ENCODE measurements at places on chromosomes 2 and 18.
A peak's percentile ranks its signal among the peaks of the same experiment; 100 is the strongest.

- no peak for DNase-seq
Observed at GRCh38 chr18:29226213-29226612, 1049.3 kb upstream of the CDH2 start.

DNA sequence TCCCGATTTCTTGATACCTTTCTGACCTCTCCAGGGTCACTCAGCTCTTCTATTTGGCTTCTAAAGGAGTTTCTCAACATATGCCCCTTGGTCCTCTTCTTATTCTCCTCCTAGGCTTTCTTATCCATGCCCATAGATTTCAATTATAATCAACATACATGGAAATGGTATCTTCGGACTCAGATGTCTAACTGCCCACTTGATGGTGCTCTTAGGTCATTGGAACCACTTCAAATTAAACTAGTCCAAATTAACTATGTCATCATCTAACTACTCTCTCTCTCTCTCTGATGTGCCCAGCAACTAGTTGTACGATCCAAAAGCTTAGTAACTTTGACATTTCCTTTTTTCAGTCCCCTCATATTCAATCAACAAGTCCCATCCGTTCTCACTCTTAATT is 43.2 kb upstream of the GPR75 start:
- no peak for DNase-seq

DNA sequence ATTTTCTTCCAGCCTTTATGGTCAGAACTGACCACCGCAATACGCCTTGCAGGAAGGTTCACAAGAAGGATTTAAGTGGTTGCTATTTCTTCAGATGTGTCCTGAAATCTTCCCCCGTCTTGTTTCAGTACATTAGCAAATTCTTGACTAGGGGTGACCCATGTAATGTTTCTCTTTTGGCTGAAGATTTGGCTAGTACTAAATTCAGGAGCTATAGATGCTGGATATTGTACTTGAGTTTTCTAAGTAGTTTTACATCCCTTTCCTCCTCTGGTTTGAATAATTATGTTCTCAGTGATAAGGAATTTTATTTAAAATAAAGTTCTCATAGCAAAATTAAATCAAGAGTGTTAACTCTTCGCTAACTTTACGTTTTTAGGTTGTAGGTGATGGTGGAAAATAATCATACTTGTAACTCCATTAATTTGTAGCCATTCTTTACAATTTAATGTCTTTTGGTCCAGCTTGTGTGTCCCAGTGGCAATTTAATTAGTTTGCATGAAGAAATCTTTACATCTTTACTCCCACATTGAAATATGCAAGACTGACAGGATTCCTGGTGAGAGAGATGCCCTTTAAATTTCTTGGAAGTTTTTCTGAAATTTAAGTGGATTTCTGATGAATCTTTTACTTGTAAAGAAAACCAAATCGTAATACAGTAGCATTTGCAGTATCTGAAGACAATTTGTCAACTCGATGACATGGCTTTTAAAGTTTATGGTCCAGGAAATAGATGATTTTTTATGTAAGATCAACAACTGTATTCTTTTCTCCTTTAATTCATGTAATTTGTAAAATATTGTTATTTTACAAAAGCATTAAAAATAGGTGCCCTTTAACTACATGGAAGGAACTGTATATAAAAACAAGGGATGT is 2.8 kb downstream of the PHLPP1 start:
- DNase-seq = no peak

GRCh38 chr2:182650704-182651103 is 65.4 kb upstream of the DNAJC10 start:
- no peak for DNase-seq

GRCh38 chr2:183001948-183002347 is 36.3 kb downstream of the NCKAP1 start:
- no peak for DNase-seq

DNA sequence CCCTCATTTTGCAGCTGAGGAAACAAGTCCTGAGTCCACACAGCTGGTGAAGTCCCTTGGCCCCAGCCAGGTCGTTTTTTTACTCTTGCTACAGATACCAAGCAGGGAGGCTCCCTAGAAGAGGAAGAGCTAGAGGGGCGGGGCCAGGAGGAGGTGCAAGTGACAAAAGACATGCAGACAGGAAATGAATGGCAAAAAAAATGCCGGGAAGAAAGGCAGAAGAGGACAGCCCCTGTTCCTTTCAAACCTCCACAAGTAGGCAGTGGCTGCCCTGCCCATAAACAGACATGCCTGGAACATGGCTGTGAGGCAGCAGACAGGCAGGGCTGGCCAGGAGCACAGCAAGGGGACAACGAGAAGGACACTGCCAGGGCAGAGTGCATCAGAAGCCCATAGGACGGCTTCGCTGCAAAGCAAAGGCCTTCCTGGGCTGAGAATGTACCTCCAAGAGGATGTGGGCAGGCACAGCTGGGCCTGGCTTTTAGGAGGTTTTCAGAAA is 108.7 kb downstream of the ZBTB7C start:
- DNase-seq = peak; percentile 28

GRCh38 chr2:226631671-226632070 is 167.9 kb downstream of the IRS1 start:
- DNase-seq = no peak

DNA sequence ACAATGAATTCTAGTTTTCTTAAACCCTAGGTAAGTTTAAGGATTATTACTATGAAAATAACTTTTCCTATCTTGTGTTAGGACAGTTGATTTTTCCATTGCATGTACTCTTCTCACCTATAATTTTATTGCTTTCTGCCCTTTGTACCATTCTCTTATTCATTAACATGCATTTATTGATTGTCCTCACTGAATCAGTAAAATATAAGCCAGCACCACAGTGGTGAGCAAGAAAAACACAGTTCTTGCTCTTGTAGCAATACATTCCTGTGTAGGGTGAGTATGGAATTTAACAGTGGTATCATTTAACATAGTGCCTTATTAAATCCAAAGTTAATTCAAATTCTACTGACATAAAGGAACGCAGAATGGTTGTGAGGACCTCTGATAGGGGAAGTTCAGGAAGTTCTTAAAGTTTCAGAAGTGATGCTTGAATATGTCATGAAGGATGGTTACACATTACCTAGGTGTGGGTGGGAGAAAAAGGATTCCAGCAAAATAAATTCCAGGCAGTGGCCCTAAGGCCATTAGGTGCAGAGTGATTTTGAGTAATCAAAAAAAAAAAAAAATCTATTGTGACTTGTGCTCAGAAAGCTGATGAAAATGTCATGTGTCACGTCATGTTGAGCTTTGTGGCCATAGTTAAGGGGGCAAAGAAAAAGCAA is 104.7 kb upstream of the DSEL start:
- DNase-seq = no peak

- DNase-seq = no peak
Observed at GRCh38 chr2:133163111-133163510, 405.2 kb downstream of the NCKAP5 start.

- DNase-seq = no peak
Observed at GRCh38 chr2:102074152-102074783, 68.3 kb upstream of the IL1R1 start.

DNA sequence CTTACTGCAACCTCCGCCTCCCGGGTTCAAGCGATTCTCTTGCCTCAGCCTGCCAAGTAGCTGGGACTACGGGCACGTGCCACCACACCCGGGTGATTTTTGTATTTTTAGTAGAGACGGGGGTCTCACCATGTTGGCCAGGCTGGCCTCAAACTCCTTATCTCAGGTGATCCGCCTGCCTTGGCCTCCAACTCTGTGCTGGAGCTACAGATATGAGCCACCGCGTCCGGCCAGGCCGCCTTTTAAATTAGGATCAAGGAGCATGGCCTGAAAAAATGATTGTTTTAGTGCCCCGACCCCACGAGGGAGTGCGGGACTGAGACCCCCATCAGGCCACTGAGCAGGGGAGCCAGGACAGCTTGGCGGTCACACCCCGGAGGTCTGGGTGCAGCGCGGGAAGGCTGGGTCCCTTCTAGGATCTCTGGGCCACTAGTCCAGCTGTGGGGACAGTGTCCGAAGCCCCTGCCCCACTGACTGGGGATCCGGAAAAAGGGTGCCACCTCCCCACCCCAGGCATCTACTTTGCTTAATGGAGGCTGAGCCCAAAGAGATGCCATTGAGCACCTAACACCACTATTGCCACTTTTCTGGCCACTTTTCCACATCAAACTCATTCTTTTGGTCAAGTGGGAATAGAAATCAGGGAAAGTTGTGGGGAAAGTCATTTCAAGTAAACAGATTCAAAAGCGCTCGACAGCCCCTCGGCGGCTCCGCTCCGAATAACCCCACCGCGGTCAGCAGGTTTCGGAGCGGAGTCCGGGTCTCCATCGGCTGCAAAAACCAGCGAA is 19.7 kb upstream of the DNMT3A start:
- DNase-seq = no peak

- DNase-seq = no peak
Observed at GRCh38 chr2:62511636-62512035, 5.6 kb upstream of the TMEM17 start.

DNA sequence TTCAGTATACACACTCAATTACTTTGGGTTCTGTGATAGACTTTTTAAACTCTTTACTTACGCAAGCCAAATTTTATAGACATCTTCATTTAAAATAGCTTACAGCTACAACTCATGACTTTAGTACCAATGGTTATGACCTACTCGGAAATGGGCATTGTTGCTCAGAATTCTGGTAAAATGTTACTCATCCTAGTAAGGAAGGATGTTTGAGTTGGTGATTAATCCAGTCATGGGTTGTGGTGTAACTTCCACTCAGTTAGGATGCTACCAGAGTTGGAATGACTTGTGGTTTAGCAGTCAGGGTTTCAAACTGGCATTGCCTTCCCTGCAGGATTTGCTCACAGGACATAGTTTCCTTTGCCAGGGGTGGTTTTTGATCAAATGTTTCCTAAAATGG is 7.4 kb upstream of the NPC1 start:
- no peak for DNase-seq

- DNase-seq = no peak
Observed at GRCh38 chr2:233402346-233402745, 48.1 kb downstream of the DGKD start.

GRCh38 chr18:21254576-21254975 is 12.5 kb downstream of the GREB1L start:
- no peak for DNase-seq

GRCh38 chr2:54012538-54013141 is 41.8 kb upstream of the PSME4 start:
- DNase-seq = no peak

DNA sequence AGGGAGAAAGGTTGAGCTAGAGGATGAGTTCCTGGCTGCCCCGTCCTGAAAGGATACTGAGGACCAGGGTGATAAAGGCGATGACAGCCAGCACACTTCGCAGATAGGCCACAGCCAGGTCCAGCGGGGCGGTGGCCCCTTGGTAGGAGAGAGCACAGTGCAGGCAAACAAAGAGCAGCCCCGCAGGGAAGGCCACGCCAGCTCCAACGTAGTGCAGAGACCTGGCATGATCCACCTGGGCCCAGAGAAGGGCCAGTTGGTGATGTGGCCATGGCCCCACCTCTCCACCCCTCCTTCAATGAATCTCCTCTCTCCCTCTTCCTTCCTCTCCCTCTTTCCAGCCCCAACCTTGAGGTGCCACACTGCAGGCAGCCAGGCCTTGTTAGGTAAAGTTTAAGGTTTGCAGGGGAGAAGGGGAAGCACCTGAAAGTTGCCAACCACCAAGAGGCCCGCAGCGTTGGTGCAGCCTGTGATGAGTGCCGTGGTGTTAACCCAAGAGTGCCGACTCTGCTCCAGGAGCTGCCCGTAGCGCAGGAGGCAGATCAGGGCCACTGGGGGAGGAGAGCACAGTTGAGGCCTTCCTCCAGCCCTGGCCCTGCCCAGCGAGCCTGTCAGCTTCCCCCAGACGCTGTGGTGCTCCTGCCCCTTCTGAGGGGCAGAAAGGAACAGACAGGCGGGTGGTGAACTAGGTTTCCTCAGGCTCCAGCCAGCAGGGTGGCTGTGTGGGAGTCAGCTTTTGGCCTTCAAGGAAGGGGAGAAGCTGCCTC is 2.8 kb downstream of the TMEM150A start:
- no peak for DNase-seq

DNA sequence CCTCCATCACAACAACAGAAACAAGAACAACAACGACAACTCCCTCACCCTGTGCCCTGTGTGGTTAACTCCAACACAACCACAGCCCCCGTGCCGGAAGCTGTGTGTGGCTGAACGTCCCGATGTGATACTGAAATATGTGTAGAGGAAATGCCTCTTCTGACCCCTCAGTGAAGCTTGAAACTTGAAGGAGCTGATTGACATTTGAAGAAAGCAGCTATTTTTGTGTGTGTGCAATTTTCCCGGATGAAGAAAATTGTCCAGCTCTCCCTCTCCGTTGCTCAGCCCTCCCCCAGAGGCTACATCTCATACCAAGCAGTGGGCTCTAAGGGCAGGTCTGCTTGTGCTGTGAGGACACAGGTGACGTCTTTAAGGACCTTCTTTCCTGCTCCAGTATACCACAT is 173.8 kb downstream of the ICOS start:
- DNase-seq = no peak

DNA sequence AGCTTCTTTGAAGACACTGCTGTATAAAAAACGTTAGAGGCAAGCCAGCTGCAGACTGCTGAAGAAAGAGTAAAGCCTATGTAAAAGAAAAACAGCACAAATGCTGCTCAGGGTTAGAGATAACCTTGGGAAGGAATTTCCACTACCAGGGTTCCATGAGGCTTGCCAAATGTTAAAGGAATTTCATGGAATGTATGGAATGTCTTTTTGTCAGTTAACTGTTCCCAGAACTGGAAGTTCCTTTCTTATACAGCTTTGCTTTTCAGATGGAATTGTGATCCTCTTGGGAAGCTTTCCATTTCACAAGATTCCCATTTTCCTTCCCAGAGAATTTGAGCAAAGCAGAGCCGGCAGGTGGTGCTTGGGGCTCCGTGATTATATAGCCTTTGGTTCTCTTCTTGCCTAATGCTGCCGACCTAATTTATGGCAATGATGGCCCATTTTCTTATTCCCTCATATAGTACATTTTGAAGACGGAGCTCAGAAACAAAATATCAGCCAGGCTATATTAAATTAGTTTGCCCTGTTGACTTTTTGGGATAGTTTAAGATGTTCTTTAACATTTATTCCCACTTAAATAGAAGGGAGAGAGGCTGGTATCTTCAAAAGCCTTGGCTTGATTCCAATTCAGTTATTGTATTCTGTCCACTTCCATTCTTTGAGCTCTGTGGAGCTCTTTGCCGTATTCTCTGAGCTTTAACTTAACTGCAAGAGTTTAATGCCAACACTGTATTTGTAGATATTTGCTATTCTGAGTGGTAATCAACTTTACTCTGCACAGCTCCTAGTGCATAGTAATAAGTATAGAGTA is 162.3 kb downstream of the PHLPP1 start:
- no peak for DNase-seq

DNA sequence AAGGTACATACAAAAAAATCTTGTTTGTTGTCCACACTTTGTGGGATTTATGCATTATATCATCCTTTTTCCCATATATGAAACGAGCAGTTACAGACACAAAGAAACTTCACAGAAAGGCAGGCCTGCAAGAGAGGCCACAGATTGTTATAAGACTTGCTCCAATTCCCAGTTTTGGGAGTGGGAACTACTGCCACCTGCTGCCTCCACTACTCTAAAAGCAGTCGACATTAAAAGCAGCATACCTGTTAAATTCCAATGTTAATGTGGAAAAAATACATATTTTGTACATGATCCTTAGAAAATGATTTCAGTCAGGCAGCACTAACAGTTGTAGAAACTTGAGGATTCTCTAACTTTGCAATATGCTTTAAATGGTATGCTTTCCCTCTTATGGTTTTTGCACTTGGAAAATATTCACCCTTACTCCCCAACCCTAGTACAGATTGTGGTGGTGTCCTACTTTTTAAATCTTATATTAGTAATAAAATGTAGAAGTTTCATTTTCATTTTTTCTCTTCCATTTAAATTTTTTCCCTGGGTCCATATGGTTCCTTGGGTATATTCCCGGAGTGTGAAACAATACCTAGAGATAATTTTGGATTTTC is 37.9 kb downstream of the SLC38A11 start:
- no peak for DNase-seq

GRCh38 chr2:56185582-56186046 is 1.8 kb downstream of the CCDC85A start:
- no peak for DNase-seq

Measured in NCI-H187 (cell line).